Activated B cell treated with CpG ODN at 0.5 μM for 24 hours (primary cell): ENCODE measurements at places on chromosomes 13 and 19.
A peak's percentile ranks its signal among the peaks of the same experiment; 100 is the strongest.

DNA sequence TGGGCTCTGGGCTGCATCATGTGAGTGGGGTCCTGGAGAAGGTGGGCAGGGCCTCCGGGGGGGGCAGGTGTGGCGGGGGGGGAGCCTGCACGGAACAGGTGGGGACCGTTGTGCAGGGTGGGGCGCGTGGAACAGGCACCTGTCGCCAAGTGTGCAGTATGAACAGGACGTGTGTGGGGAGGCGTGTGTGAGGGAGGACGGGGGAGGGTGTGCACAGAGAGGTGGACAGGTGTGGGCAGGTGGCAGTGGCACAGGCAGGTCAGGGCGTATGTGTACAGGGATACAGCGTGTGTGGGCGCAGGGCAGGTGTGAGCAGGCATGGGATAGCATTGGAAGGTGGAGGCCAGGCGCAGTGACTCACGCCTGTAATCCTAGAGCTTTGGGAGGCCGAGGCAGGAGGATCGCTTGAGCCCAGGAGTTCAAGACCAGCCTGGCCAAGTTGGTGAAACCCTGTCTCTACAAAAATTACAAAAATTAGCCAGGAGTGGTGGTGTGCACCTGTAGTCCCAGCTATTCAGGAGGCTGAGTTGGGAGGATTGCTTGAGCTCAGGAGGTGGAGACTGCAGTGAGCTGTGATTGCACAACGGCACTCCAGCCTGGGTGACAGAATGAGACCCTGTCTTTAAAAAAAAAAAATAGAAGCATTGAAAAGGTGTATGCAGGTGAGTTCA, 3.2 kb downstream of the PLK5 start:
- no peak overlapping the region for H3K27ac ChIP-seq
- no peak for DNase-seq
- no peaks in the 10 kb centered on the region for H3K36me3 ChIP-seq
- H3K27me3 ChIP-seq: peaks cover 48% of the 10 kb centered on the region

GRCh38 chr13:39154041-39154440, 115.8 kb downstream of the NHLRC3 start:
- H3K27me3 ChIP-seq: peaks cover 7% of the 10 kb centered on the region
- H3K27ac ChIP-seq: no peak overlapping the region
- no peak overlapping the region for H3K4me3 ChIP-seq
- H3K4me1 ChIP-seq: no peaks in the 10 kb centered on the region
- no peaks in the 10 kb centered on the region for H3K36me3 ChIP-seq

DNA sequence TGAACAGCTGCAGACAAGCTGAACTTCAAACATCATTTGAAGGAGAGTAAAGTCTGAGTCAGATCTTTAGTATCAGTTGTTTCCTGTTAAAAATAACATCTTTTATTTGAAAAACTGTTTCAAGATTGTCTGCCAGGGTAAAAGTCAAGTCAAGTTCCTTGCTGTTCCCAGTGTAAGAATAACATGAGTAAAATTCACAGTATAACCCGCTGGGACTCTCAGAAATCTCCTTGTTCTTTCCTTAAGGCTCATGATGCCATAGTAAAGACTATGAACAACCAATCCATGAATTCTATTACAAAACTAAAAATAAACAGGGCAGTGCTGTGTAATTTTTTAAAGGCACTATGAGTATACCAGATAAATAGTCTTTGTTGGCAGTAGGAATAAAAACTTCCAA, 112.9 kb downstream of the IRS2 start:
- no peaks in the 10 kb centered on the region for H3K36me3 ChIP-seq
- no peaks in the 10 kb centered on the region for H3K4me1 ChIP-seq
- no peak overlapping the region for H3K27ac ChIP-seq
- no peak for DNase-seq
- H3K4me3 ChIP-seq: no peak overlapping the region
- H3K27me3 ChIP-seq: peaks cover 2% of the 10 kb centered on the region

- no peak overlapping the region for H3K27ac ChIP-seq
- H3K4me3 ChIP-seq: no peak overlapping the region
- no peak for DNase-seq
- H3K36me3 ChIP-seq: peaks cover 30% of the 10 kb centered on the region
- peaks cover 12% of the 10 kb centered on the region for H3K4me1 ChIP-seq
- no peaks in the 10 kb centered on the region for H3K27me3 ChIP-seq
Observed at GRCh38 chr19:55591555-55591954, 7.8 kb downstream of the FIZ1 start.

GRCh38 chr13:38657191-38657590, 29.7 kb upstream of the FREM2 start:
- H3K27me3 ChIP-seq: no peaks in the 10 kb centered on the region
- DNase-seq: no peak
- no peaks in the 10 kb centered on the region for H3K36me3 ChIP-seq
- H3K27ac ChIP-seq: no peak overlapping the region

- H3K4me1 ChIP-seq: peaks cover 43% of the 10 kb centered on the region
- DNase-seq: no peak
- peak overlapping the region; percentile 68 for H3K27ac ChIP-seq
Observed at GRCh38 chr19:14434543-14435319, 1.6 kb downstream of the PKN1 start.

DNA sequence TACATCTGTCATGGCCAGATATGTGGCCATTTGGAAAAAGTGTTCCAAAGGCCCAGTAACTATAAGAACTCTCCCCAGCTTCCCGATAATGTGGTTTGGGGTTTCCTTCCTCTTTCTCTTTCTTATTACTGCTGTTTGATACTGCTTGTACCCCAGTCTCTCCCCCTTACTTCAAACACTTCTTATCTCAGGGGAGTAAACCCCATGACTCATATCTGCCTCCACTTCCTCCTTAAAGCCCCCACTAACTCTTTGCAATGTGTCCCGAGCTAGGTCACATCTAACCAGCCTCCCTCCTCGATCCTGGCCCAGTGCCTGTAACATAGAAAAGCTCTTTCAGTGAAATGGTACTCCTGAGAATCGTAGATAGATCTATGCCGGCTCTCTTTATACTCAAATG, 82.4 kb upstream of the STARD13 start:
- H3K4me3 ChIP-seq: no peak overlapping the region
- no peak for DNase-seq

GRCh38 chr13:27961227-27962085, 7.7 kb downstream of the CDX2 start:
- peaks cover 58% of the 10 kb centered on the region for H3K27me3 ChIP-seq
- H3K36me3 ChIP-seq: no peaks in the 10 kb centered on the region
- peaks cover 20% of the 10 kb centered on the region for H3K4me1 ChIP-seq
- peak overlapping the region; percentile 38 for H3K4me3 ChIP-seq
- DNase-seq: no peak

GRCh38 chr13:63838366-63839110, 2422.9 kb upstream of the PCDH20 start:
- no peaks in the 10 kb centered on the region for H3K36me3 ChIP-seq
- no peak for DNase-seq
- H3K4me1 ChIP-seq: no peaks in the 10 kb centered on the region
- H3K27ac ChIP-seq: no peak overlapping the region
- no peaks in the 10 kb centered on the region for H3K27me3 ChIP-seq

DNA sequence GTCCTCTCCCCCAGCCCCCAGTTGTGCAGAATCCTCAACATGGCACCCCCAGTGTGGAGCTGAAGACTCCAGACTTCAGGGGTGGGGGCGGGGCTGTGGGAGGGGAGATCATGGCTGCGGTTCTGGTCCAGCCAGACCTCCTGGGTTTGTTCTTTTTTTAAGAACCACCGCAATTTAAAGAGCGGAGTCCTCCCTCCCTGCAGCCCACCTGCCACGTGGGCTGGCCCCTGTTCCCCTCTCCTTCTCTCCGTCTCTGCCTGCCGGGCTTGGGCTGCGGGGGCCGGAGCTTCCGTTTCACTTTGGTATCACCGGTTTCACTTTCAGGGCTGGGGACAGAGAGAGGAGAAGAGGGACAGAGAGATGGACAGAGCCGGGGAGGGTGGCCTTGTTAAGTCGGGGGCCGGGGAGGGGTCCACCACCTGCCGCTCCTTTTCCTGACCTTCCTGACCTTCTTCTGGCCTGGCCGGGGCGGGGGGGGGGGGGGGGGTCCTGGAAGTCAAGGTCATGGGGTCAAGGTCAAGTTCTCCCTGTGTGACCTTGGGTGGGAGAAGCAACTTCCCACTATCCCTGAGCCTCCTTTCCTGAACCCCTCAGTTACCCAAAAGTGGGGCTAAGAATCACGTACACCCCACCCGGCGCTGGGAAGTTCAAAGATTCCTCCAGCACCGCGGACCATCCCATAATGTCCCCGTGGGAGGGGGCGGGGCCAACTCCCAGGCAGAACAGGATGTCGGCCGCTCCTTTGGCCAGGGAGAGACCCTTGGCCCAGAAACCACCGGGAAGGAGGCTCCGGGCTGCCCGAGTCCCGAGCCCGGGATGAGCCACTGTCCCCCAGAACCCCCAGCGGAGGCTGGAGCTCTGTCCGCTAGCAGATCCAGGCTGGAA, 11.3 kb upstream of the ZBTB7A start:
- peak overlapping the region; percentile 90 for H3K27ac ChIP-seq
- no peaks in the 10 kb centered on the region for H3K27me3 ChIP-seq
- H3K4me1 ChIP-seq: peaks cover 19% of the 10 kb centered on the region

- no peak overlapping the region for H3K4me3 ChIP-seq
- no peak overlapping the region for H3K27ac ChIP-seq
- H3K36me3 ChIP-seq: no peaks in the 10 kb centered on the region
- DNase-seq: no peak
- H3K4me1 ChIP-seq: peaks cover 3% of the 10 kb centered on the region
Observed at GRCh38 chr13:81664872-81665271, 1323.9 kb upstream of the SPRY2 start.

DNA sequence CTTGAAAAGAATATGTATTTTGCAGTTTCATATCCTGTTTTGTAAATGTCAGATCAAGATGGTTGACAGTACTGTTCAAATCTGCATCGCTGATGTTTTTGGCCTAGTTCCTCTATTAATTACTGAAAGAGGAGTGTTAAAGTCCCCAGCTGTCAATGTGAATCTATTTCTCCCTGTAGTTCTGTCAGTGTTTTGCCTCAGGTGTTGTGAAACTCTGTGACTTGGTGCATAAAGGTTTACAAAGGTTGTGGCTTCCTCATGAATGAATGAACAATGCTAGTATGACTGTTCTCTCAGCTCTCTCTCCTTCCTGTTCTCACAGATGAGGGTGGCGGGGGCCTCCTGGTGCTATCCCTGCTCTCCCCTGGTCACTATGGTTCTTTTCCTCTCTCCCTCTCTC, 142.4 kb downstream of the MYCBP2 start:
- H3K27me3 ChIP-seq: no peaks in the 10 kb centered on the region
- H3K27ac ChIP-seq: peak overlapping the region; percentile 95
- H3K4me3 ChIP-seq: peak overlapping the region; percentile 61
- DNase-seq: peak; percentile 23

GRCh38 chr13:23690668-23691067, 120.5 kb downstream of the TNFRSF19 start:
- no peak overlapping the region for H3K27ac ChIP-seq
- DNase-seq: no peak
- no peak overlapping the region for H3K4me3 ChIP-seq
- H3K27me3 ChIP-seq: peaks cover 5% of the 10 kb centered on the region

DNA sequence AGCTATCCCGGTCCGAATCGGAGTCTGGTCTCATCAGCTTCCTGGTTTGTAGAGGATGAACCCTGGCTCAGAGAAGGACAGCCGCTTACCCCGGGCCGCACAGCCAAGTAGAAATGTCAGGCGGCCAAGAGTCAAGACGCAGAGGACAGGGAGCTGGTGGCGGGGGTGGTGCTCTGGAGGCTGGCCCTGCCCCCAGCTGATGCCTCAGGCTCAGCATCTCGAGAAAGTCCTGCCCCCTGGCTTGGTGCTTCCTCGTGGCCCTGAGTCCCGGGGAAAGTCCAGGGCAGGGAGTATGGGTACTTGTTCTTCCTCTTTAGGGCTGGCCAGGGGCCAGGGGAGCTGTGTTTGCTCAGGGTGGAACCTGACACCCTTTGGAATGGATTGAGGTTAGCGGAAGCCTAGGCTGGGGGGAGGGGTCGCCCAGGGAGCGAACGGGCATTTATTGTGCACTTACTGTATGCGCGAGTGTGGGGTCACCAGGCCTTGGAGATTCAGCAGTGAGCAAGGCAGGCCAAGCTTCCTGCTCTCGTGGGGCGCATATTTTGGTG, 2.2 kb downstream of the TJP3 start:
- no peak overlapping the region for H3K4me3 ChIP-seq
- peaks cover 8% of the 10 kb centered on the region for H3K27me3 ChIP-seq
- DNase-seq: no peak
- no peaks in the 10 kb centered on the region for H3K36me3 ChIP-seq

DNA sequence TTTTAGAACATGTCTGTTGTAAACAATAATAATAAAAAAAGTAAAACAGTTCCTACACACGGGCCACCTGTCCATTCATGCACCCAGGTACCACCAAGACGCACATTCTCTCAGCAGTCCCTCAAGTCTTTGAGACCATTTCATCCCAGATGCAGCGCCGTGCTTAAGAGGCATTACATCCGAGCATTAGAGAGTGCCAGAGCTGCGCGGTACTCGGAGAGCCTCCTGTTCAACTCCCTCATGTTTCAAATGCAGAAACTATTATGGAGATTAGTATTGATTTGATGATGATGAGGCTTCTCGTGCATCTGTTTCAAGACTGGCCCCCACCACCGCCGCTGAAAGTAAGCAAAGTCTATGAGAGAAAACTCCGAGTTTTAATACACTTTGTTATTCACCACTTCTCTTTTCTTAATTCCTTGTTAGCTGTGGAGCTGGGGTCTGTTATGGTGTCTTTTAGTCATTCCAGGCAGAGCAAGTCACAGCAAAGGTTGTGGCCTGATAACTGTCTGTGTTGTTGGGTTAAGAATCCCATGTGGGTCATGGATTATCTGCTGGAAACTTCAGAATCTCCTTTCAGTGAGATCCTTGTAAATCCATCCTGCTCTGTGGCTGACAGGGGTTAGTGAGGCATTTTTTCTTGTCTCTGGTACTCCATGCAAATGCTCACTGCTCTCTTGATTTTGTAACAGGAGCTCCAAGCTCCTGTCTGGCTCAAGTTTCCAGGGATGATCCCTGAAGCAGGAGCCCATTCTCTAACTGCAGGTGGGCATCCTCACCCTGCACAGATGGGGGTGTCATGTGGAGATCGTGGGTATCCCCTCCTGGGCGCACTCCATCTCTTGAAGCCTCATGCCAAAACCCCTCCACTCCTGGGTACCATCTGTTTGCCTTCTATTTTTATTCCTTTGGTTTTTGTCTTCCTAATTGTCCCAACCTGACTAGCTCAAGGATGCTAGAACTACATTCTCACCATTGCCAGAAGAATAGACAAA, 74.9 kb upstream of the MTIF3 start:
- no peak overlapping the region for H3K27ac ChIP-seq
- H3K4me3 ChIP-seq: no peak overlapping the region
- H3K27me3 ChIP-seq: no peaks in the 10 kb centered on the region

- no peak overlapping the region for H3K27ac ChIP-seq
- no peaks in the 10 kb centered on the region for H3K27me3 ChIP-seq
- no peak overlapping the region for H3K4me3 ChIP-seq
- H3K4me1 ChIP-seq: no peaks in the 10 kb centered on the region
- H3K36me3 ChIP-seq: no peaks in the 10 kb centered on the region
Observed at GRCh38 chr13:60273971-60274527, 110.3 kb upstream of the DIAPH3 start.

- H3K36me3 ChIP-seq: peaks cover 14% of the 10 kb centered on the region
- no peaks in the 10 kb centered on the region for H3K4me1 ChIP-seq
- no peak for DNase-seq
- H3K27ac ChIP-seq: no peak overlapping the region
- H3K27me3 ChIP-seq: peaks cover 17% of the 10 kb centered on the region
Observed at GRCh38 chr13:41668130-41668757, 210.9 kb downstream of the RGCC start.
